A549 (cell line): ENCODE measurements at places on chromosomes 13 and 19. TPM values are rescaled to one million over a fixed set of nuclear protein-coding genes. Genes with fewer than 3 reads are reported as not detected.

Gene IL17D
- 0.38 to 0.67 TPM (median 0.44 TPM) in 3 replicates for polyA plus RNA-seq

DNA sequence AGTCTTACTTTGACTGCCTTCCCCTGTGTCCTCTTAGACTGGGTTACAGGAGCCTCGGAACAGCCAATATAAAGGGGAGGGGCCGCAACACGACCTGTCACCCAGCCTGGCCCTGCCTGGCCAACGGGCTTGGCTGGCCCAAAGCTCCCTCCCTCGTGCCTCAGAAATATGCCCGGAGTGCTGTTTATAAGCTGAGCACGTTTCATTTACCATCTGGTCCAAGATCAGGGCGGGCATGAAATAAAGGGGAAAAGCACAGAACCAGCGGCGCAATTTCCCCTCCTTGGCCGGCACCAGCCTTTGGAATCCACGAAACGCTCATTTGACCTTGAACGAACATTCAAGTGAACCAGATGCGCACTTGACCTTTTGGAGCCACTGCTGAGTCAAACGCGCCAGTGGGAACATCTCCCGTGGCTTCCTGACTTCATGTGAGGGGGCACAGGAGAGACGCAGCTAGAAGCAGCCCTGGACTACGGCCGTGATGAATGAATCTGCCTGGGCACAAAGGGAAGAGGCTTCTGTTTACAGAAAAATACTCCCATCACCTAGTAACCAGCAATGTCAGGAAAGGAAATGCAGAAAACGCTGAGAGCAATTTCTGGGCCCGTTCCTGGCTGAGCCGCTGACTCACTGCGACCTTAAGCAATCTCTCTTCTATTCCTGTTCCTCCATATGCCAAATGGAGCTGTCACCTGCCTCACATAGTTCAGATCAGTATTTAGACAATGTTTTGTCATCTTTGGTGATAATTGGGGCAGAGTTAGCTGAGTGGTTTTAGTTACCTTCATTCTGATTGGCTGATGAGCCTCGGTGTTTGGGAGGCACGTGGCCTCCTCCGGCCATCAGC lies 53.3 kb downstream of the RFX2 start:
- DNase-seq = peak; percentile 51

Gene ZNF14
- 1.6 to 1.8 TPM (median 1.6 TPM) in 3 replicates for polyA plus RNA-seq

- no peak for DNase-seq
Observed at GRCh38 chr13:106299621-106300020, 235.8 kb downstream of the EFNB2 start.

DNA sequence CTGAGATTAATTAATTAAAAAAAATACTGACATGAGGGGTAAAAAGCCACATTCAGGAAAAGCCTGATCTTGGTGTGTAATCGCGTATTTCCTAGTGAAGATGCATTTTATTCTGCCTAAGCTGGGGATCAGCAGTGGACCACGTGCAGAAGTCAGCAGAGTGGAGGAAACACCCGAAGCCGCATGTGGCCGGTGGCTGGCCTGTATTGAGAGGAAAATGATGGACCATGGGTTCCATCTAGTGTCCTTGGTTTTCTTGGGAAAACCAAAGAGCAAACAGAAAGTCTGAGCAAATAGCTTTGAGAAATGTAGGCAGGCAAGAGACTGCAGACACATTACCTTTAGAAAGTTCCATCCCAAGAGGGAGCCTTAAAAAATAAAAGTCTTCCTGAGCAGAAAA lies 23.7 kb upstream of the SHISA2 start:
- no peak for DNase-seq

GRCh38 chr19:29529646-29530539 lies 4.1 kb downstream of the VSTM2B start:
- DNase-seq = no peak

Gene TFPT
- 26.1 to 29.2 TPM (median 26.6 TPM) in 3 replicates for polyA plus RNA-seq

Gene CGB1
- 0.13 TPM in 1 of 3 replicates, not detected in the others for polyA plus RNA-seq

- DNase-seq = no peak
Observed at GRCh38 chr13:72255908-72256307, 388.9 kb upstream of the DACH1 start.

DNA sequence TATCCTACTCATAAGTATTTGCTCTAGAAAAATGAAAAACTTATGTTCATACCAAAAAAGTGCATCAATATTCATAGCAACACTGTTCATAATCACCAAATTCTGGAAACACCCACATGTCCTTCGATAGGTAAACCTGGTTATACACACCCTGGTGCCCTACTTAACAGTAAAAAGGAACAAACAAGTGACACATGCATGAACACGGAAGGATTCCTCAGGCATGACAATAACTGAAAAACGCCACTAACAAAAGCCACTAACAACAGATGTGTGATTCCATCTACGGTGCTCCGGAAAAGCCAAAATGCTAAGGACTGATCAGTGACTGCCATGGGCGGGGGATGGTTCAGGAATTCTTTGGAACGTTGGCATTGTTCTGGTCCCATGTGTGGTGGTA lies 65.5 kb downstream of the STK24 start:
- DNase-seq = no peak

DNA sequence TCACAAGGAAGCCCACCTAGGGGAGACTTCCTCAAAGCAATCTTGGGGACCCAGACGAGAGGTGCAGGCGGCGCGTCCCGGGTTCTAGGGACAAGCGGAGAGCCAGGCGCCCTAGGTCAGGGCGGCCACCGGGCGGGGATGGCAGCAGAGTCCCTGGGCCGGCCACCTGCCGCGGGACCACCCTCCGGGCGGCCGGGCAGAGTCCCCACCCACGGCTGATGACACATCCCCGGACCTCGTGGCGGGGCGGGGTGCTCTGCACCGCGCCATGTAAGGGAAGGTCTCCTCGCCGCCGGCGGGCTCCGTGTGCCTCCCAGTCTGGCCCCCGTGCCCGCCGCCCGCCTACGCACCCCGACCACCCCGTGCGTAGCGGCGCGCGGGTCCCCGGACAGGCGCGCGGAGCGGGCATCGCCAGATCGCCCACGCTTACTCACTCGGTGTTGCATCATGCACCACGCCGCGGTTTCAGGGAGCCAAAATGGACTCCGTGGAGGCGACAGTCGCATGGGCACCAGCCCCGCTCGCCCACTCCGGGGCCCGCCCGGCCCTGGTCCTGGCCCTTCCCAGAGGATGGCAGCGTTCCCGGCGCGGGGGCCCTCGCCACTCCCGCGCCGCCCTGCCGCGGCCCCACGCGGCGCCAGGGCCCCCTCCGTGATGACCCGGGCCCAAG lies 643 bp downstream of the SLC7A1 start:
- peak; percentile 15 for DNase-seq

DNA sequence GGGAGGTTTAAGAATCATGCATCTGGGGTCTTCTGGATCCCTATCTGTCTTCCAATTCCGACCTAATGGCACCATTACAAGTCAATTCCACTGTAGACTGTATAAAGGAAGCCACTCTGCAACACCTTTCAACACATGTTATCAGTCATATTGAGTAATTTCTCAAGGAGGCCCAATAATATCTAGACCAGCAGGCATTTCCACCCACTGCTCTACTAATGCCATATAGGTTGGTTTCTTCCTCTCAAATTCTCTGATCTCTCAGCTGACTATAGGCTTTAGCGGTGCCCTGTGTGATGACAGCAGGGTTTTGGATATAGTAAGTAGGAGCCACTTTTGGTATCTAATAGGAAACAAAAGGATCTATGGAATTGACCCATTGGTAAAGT lies 12.4 kb upstream of the ITM2B start:
- no peak for DNase-seq

Gene NCLN
- polyA plus RNA-seq = 55.5 to 58.5 TPM (median 55.5 TPM) in 3 replicates

DNA sequence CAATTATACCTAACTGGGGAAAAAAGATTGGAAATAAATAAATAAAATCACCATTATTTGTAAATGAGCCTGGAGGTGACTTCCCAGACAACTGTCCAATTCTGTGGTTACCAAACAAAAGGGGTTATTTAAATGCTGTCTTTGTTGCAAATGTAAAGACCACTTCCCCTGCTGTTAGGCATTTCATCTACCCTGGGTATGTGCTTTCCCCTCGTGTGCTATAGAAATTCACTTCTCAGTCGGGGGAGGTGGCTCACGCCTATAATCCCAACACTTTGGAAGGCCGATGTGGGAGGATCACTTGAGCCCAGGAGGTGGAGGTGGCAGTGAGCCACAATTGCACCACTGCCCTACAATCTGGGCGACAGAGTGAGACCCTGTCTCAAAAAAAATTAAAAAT lies 101.9 kb upstream of the AKAP11 start:
- DNase-seq = no peak

DNA sequence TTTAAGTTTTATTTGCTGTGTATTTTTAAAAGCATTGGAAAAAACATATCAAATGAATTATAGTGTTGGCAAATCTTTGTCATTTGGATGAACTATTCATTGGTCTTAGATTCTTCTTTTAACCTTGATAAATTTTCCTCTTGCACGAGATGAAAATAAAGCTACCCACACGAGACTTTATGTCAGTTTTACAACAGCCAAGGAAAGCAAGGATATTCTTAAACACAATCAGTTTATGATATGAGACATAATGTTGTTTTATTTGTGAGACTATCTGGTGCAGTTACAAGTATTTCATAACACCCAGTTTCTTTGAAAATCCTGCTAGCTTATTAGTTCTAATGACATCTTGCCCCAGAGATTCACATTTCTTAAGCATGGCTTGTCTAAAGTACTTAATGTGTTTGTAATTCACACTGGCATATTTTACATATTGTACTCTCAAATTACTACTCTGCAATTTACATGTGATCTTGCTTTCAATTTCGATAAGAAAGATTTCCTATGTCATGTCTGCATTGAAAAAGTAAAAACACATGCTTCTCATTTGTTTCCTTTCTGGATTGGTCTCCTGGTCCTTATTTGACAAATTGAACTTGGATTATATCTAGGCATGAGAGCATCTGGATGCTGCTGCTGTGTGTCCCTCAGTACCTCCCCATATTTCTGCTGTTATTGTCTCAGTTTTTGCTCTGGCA lies 955.5 kb upstream of the PCDH9 start:
- DNase-seq = no peak

DNA sequence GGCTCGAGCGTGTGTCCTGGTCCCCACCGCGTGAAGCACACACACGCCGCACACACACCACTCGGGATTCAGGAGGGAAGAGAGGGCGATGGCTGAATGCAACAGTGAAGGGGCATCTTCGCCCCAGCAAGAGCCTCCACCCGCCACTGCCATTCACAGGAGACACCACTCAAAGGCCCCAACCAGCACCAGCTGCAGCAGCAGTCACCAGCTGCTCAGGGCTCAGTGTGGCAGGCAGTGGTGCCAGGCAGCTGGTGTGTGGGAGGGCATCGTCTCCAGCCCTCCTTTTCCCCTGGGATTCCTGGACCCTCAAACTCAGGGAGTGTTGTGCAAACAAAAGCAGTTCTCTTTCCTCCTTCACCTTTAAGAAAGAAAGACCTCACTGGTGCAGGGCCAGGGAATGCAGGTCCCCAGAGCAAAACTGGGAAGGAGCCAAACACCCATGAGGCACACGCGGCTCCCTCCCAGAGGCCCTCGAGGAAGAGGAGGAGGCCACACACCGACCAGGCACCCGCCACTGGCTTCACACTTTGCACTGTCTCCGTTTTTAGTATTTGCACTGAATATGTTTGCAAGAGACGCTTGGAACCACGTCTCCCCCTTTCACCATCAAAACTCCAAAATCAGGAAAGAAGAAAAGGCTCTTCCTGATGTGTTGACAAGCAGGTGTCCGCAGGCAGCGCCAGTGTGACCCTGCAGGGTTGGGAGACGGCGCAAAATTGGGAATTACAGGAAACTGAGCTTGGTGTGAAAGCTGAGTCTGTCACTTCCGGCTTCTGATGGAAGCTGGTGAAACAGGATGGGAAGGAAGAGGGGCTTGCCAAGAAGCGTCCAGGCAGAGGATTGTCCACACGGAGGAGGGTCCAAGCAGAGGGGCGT lies 26.4 kb upstream of the F7 start:
- no peak for DNase-seq

Gene KCNN4
- polyA plus RNA-seq = 16.9 to 21.0 TPM (median 20.7 TPM) in 3 replicates
